Esophagus squamous epithelium (tissue), 5 donors: ENCODE measurements at places on chromosomes 1 and 21.

- DNase-seq: peak; percentile 23
- H3K4me3 ChIP-seq: no peak overlapping the region
- H3K36me3 ChIP-seq: no peaks in the 10 kb centered on the region
- H3K27ac ChIP-seq: no peak overlapping the region
- no peaks in the 10 kb centered on the region for H3K27me3 ChIP-seq
- H3K4me1 ChIP-seq: peaks cover 37% of the 10 kb centered on the region
Measured at GRCh38 chr1:229070168-229070567, 200.7 kb upstream of the RAB4A start.

GRCh38 chr1:190633488-190633887 lies 155.8 kb upstream of the BRINP3 start:
- no peak overlapping the region for H3K27ac ChIP-seq
- H3K4me3 ChIP-seq: no peak overlapping the region

- H3K4me1 ChIP-seq: no peaks in the 10 kb centered on the region
- H3K27ac ChIP-seq: no peak overlapping the region
- no peak overlapping the region for H3K4me3 ChIP-seq
- H3K36me3 ChIP-seq: no peaks in the 10 kb centered on the region
Measured at GRCh38 chr1:18484721-18485120, 4.0 kb downstream of the KLHDC7A start.

GRCh38 chr1:201619513-201619912 lies 80.6 kb downstream of the NAV1 start:
- H3K4me3 ChIP-seq: no peak overlapping the region
- H3K36me3 ChIP-seq: no peaks in the 10 kb centered on the region
- DNase-seq: no peak
- H3K27ac ChIP-seq: no peak overlapping the region
- no peaks in the 10 kb centered on the region for H3K27me3 ChIP-seq

- H3K36me3 ChIP-seq: no peaks in the 10 kb centered on the region
- H3K27ac ChIP-seq: peak overlapping the region; percentile 26
- H3K4me1 ChIP-seq: peaks cover 37% of the 10 kb centered on the region
- no peak for DNase-seq
- H3K4me3 ChIP-seq: no peak overlapping the region
- H3K27me3 ChIP-seq: no peaks in the 10 kb centered on the region
Measured at GRCh38 chr1:82226186-82226505, 425.4 kb downstream of the ADGRL2 start.

DNA sequence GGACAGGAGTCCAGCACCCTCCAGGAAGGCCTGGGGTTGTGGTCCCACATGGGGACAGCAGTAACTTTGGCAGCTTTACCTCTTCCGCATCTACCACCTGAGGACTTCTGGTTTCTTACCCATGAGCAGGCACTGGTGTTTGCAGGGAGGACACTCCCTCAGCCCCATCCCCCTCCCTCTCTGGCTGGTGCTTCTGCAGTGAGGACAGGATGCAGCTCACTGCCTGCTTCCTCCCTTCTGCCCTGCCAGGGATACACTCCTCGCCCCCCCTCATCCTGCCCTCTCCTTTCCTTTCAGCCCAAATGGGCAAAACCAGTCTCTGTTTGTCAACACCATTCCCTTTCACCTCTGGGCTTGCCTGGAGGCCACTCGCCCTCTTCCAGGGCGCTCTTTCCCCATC lies 62.4 kb downstream of the KIRREL1 start:
- DNase-seq: no peak
- no peaks in the 10 kb centered on the region for H3K4me1 ChIP-seq
- no peaks in the 10 kb centered on the region for H3K36me3 ChIP-seq
- H3K27me3 ChIP-seq: no peaks in the 10 kb centered on the region

GRCh38 chr1:117174851-117175250 lies 35.9 kb downstream of the VTCN1 start:
- no peak for DNase-seq
- H3K4me1 ChIP-seq: no peaks in the 10 kb centered on the region
- no peak overlapping the region for H3K4me3 ChIP-seq
- H3K27me3 ChIP-seq: no peaks in the 10 kb centered on the region
- H3K36me3 ChIP-seq: no peaks in the 10 kb centered on the region

- no peaks in the 10 kb centered on the region for H3K27me3 ChIP-seq
- peaks cover 12% of the 10 kb centered on the region for H3K4me1 ChIP-seq
- peak overlapping the region; percentile 76 for H3K4me3 ChIP-seq
- DNase-seq: no peak
- H3K27ac ChIP-seq: peak overlapping the region; percentile 97
Measured at GRCh38 chr1:230066031-230066430, 1.0 kb upstream of the GALNT2 start.

GRCh38 chr1:23167353-23168078 lies 1.1 kb downstream of the LUZP1 start:
- H3K27ac ChIP-seq: peak overlapping the region; percentile 94
- H3K4me3 ChIP-seq: peak overlapping the region; percentile 94
- H3K27me3 ChIP-seq: no peaks in the 10 kb centered on the region
- peaks cover 28% of the 10 kb centered on the region for H3K4me1 ChIP-seq

GRCh38 chr1:192530254-192530653 lies 45.3 kb upstream of the RGS1 start:
- no peak overlapping the region for H3K4me3 ChIP-seq
- no peak overlapping the region for H3K27ac ChIP-seq
- no peaks in the 10 kb centered on the region for H3K36me3 ChIP-seq
- no peak for DNase-seq
- no peaks in the 10 kb centered on the region for H3K4me1 ChIP-seq

- no peak for DNase-seq
- peak overlapping the region; percentile 65 for H3K27ac ChIP-seq
- H3K36me3 ChIP-seq: no peaks in the 10 kb centered on the region
- peaks cover 68% of the 10 kb centered on the region for H3K27me3 ChIP-seq
- H3K4me1 ChIP-seq: peaks cover 31% of the 10 kb centered on the region
- no peak overlapping the region for H3K4me3 ChIP-seq
Measured at GRCh38 chr1:1359664-1360468, 1.5 kb upstream of the MXRA8 start.

DNA sequence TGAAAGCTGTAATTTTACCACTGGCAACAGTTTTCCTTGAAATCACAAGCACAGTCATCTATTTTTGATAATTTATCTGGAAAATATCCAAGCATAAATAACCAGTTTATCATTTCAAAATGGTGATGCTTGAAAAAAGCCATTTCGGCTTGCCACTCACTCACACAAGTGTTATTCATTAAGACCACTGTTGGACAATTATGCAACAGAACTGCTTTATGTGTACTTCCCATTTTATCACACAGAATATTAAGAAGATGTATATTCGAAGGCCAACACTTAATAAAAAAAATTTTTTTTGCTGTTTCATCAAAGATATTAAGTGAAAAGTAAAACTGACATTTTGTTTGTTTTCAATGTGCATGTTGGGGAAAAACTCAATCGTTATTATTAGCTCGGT lies 62.3 kb downstream of the EIF4G3 start:
- H3K27ac ChIP-seq: no peak overlapping the region
- peaks cover under 1% of the 10 kb centered on the region for H3K36me3 ChIP-seq
- no peaks in the 10 kb centered on the region for H3K27me3 ChIP-seq
- peaks cover 10% of the 10 kb centered on the region for H3K4me1 ChIP-seq
- no peak for DNase-seq

DNA sequence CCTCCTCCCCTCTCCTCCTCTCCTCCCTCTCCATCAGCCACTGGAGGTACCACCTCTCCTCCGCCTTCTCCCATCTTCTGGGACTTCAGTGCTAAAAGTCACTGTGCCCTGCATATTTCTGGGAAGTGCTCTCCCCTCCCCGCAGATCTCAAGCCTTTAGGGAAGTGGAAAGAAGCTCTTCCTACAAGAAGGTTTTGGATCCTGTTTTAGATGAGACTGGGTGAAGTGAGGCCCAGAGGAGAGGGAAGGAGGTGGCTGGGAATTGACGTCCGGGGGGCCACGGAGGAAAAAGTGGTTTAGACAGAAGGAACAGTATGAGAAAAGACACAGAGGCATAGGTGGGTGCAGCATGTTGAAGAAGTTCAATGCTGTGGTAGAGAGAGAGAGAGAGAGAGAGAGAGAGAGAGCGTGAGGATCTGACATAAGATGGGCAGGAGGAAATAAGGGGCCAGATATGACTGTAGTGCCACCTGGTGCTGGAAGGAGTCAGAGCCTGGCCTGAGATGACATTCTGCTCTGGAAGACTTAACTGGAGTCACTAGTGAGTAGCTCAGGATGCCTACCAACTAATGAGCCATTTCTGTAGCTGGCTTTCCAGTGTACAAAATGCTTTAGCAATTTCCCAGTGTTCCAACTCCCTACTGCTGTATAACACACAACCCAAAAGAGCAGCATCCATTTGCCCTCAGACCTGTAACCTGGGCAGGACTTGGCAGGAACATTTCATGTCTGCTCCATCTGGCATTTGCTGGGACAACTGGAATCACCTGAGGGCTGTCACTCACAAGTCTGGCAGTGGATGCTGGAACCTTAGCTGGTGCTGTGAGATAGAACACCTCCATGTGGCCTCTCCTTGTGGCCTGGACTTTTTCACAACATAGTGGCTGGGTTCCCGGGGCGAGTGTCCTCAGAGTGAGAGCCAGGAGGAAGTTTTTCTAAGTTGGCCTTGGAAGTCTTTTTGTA lies 16.6 kb upstream of the ZSCAN20 start:
- H3K4me1 ChIP-seq: peaks cover 38% of the 10 kb centered on the region
- H3K4me3 ChIP-seq: no peak overlapping the region
- no peak for DNase-seq
- no peaks in the 10 kb centered on the region for H3K36me3 ChIP-seq

GRCh38 chr1:53482441-53483153 lies 23.4 kb downstream of the DMRTB1 start:
- no peak for DNase-seq
- H3K4me3 ChIP-seq: no peak overlapping the region
- H3K27me3 ChIP-seq: no peaks in the 10 kb centered on the region

DNA sequence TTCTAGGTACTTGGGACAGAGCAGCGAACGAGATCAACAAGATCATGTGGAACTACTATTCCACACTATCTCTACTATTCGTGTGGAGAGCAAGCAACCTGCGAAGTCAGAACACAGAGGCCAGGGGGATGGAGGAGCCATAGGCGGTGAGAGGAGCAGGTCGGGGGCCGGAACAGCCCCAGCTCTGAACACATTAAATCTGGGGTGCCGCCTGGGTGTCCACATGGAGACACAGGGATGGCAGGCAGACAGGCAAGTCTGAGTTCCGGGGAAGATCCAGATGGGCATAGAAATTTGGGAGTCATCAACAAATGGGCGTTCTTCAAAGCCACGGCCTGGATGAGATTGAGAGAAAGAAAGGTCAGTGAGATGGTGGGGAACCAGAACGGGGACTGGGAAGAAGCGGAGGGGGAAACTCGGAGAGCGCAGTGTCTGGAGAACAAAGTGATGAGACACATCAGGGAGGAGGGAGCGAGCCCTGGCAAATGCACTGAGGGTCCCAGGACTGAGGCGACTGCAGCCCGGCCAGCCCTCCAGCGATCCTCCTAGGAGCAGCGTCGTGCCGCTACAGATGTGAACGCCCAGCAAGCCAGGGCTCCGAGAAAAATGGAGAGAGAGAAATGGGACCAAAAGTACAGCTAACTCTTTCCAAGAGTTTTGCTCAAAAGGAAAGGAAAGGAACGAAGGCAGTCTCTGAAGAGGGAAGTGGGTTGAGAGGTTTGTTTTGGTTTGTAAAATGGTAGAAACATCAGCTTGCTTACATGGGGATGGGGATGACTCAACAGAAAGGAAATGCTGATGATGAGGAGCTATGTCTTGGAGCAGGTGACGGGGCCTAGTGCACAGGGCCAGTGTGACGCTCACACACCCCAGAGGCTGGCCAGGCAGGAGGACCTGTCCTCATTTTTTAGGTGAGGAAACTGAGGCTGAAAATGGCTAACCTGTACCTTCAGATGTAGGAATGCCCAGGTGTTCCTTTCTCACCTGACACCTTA lies 84.5 kb downstream of the GLIS1 start:
- H3K4me3 ChIP-seq: no peak overlapping the region
- H3K36me3 ChIP-seq: no peaks in the 10 kb centered on the region
- H3K27ac ChIP-seq: no peak overlapping the region
- no peaks in the 10 kb centered on the region for H3K4me1 ChIP-seq
- DNase-seq: no peak

GRCh38 chr1:17441265-17441992 lies 2.0 kb upstream of the RCC2 start:
- no peaks in the 10 kb centered on the region for H3K27me3 ChIP-seq
- DNase-seq: no peak
- peak overlapping the region; percentile 89 for H3K27ac ChIP-seq
- peak overlapping the region; percentile 31 for H3K4me3 ChIP-seq
- peaks cover 30% of the 10 kb centered on the region for H3K4me1 ChIP-seq

- H3K27ac ChIP-seq: no peak within 1 kb of the TSS
- no peaks in the 10 kb centered on the region for H3K27me3 ChIP-seq
- peak within 1 kb of the TSS; percentile 40 for H3K4me3 ChIP-seq
- H3K4me1 ChIP-seq: peaks cover 27% of the 10 kb centered on the region
- DNase-seq: no peak
Measured at GRCh38 chr1:28176492-28177470, at the start of gene PTAFR. PTAFR (minus strand) TSS chr1:28176690; CDS start chr1:28151021, 25,669 bp downstream.

GRCh38 chr1:154206196-154206595 lies at the start of gene CFAP141:
CFAP141 (minus strand) TSS chr1:154206333; CDS start chr1:154206307, 26 bp downstream.
- H3K27me3 ChIP-seq: no peaks in the 10 kb centered on the region
- peaks cover 33% of the 10 kb centered on the region for H3K36me3 ChIP-seq
- DNase-seq: no peak
- no peaks in the 10 kb centered on the region for H3K4me1 ChIP-seq

DNA sequence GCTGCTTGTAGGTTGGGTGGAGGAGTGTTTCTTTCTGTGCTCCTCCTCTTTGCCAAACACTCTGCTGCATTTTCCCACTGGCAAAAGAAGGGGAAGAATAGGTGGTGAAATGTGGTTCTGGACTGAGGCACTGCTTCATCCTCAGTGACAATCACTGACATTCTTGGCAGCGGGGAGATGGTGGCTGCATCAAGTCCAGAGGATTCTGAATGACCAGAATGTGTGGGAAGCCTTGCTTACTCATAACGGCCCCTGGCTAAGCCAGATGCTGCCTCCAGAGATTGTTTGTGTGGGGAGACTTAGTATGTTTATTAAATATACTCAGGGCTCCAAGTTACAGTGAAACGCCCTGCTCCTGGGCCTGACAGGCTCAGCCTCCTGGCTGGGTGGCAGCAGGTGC lies 160.3 kb downstream of the CACNA1E start:
- no peaks in the 10 kb centered on the region for H3K27me3 ChIP-seq
- DNase-seq: no peak
- H3K36me3 ChIP-seq: no peaks in the 10 kb centered on the region
- H3K4me1 ChIP-seq: no peaks in the 10 kb centered on the region
- no peak overlapping the region for H3K27ac ChIP-seq
- no peak overlapping the region for H3K4me3 ChIP-seq

- no peaks in the 10 kb centered on the region for H3K27me3 ChIP-seq
- H3K36me3 ChIP-seq: no peaks in the 10 kb centered on the region
Measured at GRCh38 chr1:16212251-16212961, at the start of gene ARHGEF19. ARHGEF19 (minus strand) TSS chr1:16212652; CDS start chr1:16209054, 3,598 bp downstream.

GRCh38 chr1:5891736-5892135 lies 100.5 kb downstream of the NPHP4 start:
- H3K4me3 ChIP-seq: no peak overlapping the region
- no peaks in the 10 kb centered on the region for H3K4me1 ChIP-seq
- DNase-seq: no peak
- H3K27ac ChIP-seq: no peak overlapping the region
- H3K27me3 ChIP-seq: no peaks in the 10 kb centered on the region

GRCh38 chr1:196661345-196661744 lies 9.5 kb downstream of the CFH start:
- H3K27me3 ChIP-seq: no peaks in the 10 kb centered on the region
- H3K27ac ChIP-seq: no peak overlapping the region
- no peaks in the 10 kb centered on the region for H3K36me3 ChIP-seq
- no peak overlapping the region for H3K4me3 ChIP-seq

GRCh38 chr1:72241397-72241796 lies 40.9 kb downstream of the NEGR1 start:
- H3K4me1 ChIP-seq: no peaks in the 10 kb centered on the region
- H3K36me3 ChIP-seq: no peaks in the 10 kb centered on the region
- no peak for DNase-seq
- no peak overlapping the region for H3K27ac ChIP-seq
- H3K27me3 ChIP-seq: no peaks in the 10 kb centered on the region
- no peak overlapping the region for H3K4me3 ChIP-seq

- H3K4me1 ChIP-seq: no peaks in the 10 kb centered on the region
- H3K27me3 ChIP-seq: no peaks in the 10 kb centered on the region
- H3K36me3 ChIP-seq: no peaks in the 10 kb centered on the region
- DNase-seq: no peak
Measured at GRCh38 chr1:215146240-215146975, 63.9 kb downstream of the KCNK2 start.
